Skeletal muscle cell (primary cell): ENCODE measurements at places on chromosomes 1 and 21.
A peak's percentile ranks its signal among the peaks of the same experiment; 100 is the strongest.

GRCh38 chr1:203114202-203114601 lies 13.3 kb upstream of the ADORA1 start:
- no peak for DNase-seq

GRCh38 chr1:39462074-39462473 lies 29.4 kb upstream of the BMP8A start:
- peak; percentile 22 for DNase-seq

- no peak for DNase-seq
Measured at GRCh38 chr1:30752651-30752908, 5.0 kb downstream of the LAPTM5 start.

DNA sequence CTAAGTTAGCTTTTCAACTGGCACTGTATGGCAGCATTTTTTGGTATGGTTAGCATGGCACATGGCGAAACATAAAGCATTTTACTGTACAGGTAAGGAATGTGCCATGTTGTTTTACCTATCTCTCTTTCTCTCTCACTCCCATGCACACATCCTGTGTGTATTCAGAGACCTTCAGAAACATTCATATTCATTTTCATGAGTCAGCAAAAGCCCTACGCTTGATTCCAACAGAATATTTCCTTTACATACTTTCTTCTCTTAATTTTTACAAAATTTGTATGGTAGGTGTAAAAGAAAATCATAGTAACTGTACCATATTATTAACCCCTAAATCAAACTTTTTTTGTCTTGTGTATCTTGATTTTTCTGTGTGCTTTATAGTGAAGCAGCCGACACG lies 10.3 kb downstream of the SRSF11 start:
- DNase-seq, result no peak

DNA sequence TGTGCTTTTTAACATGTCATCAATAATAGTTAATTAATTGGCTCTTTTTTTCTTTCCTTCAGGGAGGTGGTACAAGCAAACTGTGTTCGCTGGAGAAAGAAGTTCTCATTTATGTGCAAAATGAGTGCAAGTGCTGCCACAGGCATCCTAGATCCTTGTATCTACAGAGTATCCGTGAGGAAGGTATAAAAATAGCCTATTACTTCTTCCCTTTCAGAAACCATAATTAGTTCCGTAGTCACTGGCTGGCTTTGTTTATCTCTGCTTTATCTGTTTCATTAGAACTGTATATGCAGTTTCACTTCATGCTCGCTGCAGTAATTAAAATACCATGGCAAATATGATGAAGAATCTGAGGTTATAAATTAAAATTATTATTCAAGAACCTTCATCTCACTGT lies 40.6 kb downstream of the EEIG2 start:
- no peak for DNase-seq

GRCh38 chr1:155137154-155137949 lies 1.7 kb downstream of the SLC50A1 start:
- DNase-seq, result no peak

DNA sequence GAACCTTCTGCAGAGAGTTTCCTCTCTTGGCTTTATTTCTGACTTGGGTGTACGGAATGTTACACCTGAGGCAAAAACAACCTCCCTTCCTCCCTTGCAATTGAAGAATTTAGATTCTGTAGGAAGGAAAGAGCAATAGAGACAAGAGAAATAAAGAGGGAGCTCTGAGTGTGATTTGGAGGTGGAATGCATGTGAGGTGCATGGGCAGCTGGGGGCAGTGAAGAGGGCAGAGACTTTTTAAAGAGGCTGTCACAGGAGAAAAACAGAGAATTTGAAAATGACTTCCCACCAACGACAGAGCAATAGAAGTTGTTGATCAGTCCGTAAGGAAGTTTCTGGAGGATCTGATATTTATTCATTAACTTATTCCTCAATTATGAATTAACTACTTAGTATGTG lies 172.0 kb upstream of the B3GALT2 start:
- no peak for DNase-seq

DNA sequence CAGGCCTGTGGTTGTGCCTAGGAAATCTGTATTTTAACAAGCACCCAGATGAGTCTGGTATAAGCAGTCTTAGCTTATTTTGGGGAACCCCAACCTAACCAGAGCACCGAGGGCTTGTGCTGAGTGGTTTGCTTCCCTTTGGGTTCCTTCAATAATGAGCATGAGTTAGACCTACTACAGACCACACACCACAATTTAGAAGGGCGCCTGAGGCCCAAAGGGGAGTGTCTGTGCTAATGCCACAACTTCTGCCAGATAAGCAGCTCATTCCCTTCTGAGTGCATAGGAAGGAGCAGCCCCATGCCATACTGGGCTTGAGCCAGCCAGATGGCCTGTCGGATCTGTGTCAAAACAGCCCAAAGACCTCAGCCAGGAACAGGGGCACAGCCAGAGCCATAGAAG lies 15.4 kb upstream of the LSS start:
- no peak for DNase-seq

DNA sequence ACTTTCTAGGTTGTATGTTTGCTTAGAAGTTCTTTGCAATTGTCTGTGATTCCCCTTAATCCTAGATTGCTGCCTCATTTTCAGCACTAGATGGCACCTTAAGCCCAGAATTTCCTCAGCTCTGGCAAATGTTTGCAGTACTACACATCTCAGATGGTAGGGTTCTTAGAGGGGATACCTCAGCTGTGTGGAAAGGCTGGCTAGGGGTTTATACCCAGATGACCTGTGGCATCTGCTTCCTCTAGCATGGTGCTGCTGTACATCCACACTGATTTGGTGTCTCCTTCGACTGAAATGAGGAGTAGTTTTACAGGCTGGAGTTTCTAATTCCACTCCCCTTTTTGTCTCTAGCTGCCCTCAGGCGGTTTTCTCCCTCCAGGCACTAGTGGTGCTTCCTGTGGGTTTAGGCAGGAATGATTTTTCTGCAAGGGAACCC lies 23.5 kb downstream of the ASB17 start:
- peak; percentile 2 for DNase-seq

DNA sequence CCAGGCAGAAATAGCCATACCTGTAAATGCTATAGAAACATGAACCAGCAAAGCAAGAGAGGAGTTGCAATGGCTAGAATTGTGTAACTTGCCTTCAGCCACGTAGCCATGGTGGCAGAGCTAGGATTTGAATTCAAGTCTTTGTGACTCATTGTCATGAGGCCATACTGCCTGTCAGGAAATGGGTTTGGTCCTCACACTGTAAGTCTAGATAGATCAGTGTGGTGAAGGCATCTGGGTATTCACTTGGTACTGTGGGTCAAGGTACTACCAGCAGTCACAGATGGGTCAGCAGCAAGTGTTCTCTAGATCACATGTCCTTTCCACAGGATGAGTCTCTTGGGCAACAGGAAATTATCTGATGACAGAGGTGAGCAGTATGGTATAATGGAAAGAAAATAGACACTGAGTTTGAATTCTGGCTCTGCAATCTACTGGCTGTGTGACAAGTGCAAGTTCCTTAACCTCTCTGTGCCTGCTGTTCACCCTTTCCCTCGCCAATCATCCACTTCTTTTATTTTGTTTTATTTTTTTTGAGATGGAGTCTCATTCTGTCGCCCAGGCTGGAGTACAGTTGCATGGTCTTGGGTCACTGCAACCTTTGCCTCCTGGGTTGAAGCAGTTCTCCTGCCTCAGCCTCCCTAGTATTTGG lies 36.9 kb downstream of the FGGY start:
- no peak for DNase-seq

DNA sequence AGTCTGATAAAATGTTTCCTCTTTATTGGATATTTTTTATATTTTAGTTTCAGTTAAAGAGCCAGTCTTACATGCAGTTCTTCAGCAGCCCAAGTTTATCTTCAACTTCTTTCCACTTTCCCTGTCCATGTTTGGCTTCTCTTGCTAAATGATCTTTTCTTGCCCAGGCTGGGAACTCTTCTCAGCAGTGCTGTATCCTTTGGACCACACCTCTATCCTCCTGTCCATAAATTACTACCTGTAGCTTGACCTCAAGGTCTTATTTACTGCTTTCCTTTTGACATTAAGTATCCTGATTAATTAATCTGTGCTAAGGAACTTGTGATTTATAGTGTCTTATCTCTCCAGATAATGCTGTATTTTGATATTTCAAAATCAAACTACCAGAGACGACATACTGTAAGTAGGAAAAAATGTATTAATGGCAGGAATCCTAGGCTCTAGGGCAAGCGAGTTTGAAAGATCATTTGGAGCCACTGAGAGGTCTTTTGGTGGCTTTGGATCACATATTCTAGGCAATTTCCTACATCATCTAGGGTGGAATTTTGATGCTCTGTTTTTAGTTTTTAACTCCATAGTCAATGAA lies 20.5 kb upstream of the PDC start:
- DNase-seq, result no peak

GRCh38 chr1:59452559-59452958 lies 155.7 kb downstream of the FGGY start:
- DNase-seq, result no peak

GRCh38 chr1:27719286-27720251 lies 6.2 kb upstream of the FAM76A start:
- no peak for DNase-seq

DNA sequence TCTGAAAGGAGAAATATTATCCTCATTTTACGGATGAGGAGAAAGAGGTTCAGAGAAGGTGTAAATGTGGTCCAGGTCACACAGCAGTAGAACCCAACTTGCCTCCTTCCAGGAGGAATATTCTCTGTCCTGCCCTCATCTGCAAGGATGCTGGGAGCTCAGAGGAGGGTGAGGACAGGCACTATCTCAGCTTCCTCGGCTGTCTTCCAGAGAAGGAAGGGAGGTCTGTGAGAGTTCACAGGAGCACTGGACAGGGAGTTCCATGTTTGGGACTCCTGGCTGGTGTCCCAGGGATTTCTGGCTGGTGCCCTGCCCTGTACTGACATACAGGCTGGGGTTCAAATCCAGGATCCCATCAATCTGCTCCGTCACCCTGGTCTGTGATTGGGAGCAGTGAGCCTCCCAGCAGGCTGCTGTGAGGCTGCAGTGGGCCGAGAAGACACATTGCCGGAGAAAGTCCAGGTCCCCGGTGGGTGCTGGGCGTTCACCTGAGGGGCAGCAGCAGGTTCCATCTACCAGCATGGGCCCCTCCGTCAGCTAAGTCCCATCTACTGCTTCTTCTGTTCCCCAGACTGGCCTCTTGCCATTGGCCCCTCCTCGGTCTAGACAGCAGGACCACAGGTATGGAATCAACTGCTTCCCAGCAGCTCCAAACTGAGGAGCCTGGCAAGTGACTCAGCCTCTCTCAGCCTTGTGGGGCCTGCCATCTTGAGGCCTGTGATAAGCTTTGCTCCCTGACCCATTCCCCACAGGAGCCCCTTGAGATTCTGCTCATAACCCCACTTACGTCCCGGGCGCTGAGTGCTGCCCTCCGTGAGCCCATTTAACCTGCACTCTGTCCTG lies 8.5 kb upstream of the BSND start:
- no peak for DNase-seq

- DNase-seq, result no peak
Measured at GRCh38 chr1:63730211-63730610, 43.6 kb upstream of the ROR1 start.

- DNase-seq, result no peak
Measured at GRCh38 chr1:19461220-19461554, 24.2 kb downstream of the CAPZB start.

DNA sequence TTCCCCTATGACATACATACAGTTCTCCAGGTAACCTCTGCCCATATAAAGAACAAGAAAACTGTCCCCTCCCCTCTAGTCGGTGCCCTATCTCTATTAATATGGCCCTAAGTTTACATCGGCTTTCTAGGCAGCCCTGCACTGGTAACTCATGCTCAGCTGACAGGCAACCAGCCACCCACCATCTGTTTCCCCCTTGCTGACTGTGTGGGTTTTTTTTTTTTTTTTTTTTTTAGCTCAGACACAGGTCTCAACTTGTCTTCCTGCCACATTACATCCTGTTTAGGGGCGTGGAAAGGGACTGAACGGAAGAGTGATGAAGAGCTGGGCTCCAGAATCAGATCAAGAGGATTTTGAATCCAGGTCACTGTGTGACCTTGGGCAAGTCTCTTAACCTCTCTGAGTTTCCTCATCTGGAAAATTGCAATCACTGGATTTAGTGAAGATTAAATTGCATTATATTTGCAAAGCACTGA lies 14.0 kb downstream of the LAPTM5 start:
- no peak for DNase-seq

DNA sequence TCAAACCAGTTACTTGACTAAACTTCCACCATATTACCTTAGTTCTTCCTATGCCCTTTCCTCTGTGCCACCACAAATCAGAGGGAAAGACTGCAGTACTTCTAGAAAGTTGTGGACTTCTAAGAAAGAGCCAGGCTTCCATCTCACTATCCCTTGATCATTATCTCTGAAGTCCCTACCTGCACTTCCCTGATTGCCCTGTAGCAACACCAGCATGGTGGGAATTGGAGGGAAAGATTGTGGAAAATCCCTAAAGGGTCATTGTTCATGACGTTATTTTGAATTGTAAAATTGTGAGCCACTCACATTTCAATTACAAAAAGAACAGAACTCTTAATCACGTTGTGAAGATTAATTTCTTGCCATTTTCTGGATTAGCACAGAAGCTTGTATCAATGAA lies 23.4 kb upstream of the KIAA1614 start:
- DNase-seq, result no peak

DNA sequence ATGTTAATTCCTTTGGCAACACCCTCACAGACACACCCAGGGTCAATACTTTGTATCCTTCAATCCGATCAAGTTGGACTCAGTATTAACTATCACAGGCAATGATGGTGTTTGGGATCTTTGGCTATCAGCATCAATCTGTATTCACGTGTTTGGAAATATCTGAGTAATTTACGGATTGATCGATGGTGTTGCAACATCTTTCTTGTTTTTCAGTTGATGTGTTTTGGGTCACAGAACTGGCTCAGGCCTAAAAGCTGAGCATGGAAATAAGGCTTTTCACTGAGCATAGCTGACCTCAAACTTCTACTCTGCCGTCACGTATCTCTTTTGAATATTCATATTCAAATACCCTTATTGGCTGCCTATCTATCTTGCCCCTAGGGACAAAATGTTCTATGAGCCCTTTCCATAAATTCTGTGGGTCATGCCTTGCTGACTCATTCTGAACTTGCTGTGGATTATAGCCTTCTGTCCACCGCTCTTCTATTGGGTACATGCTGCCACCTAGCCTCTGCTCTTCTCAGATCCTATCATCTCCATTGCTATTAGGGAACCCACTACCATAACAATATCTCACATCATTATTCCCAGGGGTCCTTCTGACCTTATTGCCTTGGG lies 156.0 kb downstream of the PDE4B start:
- DNase-seq, result peak; percentile 73

- no peak for DNase-seq
Measured at GRCh38 chr1:159743651-159744410, 29.4 kb upstream of the CRP start.

DNA sequence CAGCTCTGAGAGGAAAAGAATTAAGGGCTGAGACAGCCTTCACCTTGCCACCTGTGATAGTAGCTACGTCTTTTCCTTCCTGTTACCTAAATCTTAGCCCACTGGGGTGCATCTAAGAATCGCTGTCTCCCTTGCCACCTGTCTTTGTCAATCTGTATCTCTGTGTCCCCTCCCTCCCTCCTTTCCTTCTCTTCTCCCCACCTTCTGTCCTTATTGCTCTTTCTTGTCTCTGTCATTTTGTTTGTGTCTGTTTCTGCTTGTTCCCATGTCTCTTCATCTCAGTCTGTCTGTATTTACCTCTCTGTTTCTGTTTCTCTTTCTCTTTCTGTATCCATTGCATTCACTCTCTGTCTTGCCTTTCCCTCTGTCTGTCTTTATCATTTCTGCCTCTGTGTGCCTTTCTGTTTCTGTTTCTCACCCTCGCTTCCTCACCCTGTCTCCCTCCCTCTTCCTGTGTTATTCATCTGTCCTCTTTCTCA lies 30.2 kb downstream of the SLC22A15 start:
- DNase-seq, result no peak
